ENCODE measurements at places on chromosomes 1 and 21.

DNA sequence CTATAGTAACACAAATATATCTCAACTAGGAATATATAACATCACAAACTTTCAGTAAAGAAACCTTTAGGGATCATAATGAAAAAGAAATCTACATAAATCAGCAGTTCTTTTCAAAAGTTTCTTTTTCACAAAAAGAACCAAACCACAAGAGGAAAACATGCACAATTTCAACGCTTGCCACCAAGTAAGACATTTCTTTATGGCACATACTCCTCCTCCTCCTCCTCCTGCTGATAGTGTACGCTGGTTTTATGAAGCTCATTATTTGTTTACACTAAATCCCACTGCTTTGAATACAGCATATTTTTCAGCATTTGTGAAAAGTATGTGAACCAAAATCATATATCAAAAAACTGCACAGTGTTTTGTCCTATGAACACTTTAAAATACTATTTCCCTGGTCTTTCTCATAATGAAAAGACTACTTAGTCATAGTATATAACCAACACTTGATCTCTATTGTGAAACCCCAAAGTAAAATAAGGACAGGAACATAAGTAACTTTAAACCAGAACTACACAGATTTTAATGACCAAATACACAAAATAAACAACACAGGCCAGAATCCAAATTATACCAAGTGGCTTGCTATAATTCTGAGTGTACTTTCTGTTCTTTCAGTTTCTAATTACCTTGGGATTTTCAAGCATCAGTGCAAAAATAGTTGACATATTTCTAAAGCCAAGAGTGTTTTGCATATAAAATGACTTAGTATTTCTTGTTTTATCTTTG, 184.2 kb downstream of the EIF4G3 start:
- no peak for DNase-seq

GRCh38 chr1:48187969-48188563, 34.5 kb upstream of the SLC5A9 start:
- no peak for DNase-seq

- DNase-seq: no peak
These were observed 270.0 kb downstream of the AKT3 start for GRCh38 chr1:243580072-243580471.

GRCh38 chr1:31782421-31783410, 18.6 kb upstream of the ADGRB2 start:
- no peak for DNase-seq

GRCh38 chr21:42411197-42411869, 7.6 kb downstream of the UBASH3A start:
- no peak for DNase-seq

GRCh38 chr21:25859235-25859929, 124.6 kb downstream of the GABPA start:
- DNase-seq: no peak

GRCh38 chr21:39014747-39015146, 168.5 kb downstream of the PSMG1 start:
- peak; percentile 20 for DNase-seq

GRCh38 chr1:245248231-245248731, 93.5 kb downstream of the KIF26B start:
- no peak for DNase-seq

DNA sequence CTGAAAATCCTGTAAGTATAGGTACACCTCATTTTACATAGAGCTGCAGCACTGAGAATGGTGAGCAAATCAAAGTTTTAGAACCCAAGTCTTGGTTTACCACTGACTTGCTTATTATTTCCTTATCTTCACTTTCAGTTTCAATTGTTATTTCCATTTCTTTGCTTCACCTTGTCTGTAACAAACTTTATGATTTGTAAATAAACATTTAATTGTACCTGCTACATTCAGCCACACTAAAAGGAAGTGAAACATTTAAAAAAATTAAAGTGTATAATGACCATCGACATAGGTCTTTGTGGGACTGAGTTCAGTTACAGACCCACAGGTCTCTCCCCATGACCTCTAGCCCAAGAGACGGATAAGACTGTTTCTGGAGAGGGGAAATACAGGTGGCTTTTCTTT, 34.4 kb downstream of the LGR6 start:
- no peak for DNase-seq

- DNase-seq: no peak
These were observed 81.5 kb downstream of the ADARB1 start for GRCh38 chr21:45155910-45156309.
